ENCODE measurements at places on chromosomes 12 and 14.
A peak's percentile ranks its signal among the peaks of the same experiment; 100 is the strongest.

DNA sequence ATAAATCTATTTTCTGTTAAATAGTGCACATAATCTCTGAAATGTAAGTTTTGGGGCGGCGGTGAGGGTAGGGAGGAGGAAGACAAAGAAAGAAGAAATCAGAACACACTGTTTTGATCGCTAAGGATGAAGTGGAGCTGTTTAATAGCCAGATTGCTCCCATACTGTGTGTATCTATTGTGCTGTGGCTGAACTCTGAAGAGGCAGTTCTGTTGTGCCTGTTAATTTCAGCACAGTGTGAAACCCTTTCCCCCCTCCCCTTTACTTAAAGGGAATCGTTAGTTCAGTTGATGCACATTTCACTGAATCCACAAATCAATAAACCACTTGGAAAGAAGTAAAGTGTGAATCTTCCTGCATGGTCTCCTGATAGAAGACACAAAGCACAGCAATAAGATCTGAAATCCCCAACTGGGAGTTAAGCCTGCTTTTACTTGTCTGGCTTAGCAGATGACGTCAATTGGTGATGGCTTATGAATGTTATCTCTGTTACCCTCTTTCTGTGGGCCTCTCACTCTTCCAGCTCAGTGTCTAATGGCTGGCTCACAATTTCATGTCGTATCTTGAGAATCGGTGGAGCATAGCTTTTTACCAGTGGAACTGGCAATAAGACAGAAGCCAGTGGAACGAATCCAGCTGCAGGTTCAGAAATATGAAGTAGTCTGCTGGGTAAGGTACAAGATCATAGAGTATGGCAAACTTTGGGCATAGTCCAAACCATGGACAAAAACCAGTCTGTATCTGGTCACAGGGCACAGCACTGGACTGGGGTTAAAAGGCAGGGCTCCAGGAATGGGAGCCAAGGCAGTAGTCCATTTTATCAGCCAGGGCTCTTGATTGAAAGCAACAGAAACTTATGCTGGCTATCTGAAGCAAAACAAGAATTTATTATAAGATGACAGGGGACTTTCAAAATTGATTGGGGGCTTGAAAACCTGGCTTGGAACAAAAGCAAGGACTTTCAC is 413.5 kb upstream of the SEL1L start:
- DNase-seq = peak; percentile 52

DNA sequence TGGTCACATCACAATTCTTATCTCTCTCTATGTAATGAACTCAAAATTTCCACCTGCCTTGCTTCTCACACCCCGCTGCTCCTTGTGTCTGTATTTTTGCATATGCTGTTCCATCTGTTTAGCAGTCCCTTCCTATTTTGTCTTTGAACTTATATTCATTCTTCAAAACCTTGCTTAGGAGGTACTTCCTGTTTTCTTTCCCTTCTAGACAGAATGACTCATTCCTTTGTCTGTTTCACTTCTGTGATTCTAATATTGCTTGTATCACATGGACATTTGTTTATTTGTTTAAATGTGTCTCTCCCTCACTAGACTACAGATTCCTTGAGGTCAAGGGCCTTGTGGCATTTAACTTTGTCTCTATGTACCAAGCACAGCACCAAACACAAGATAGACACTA is 424.2 kb downstream of the ETNK1 start:
- peak; percentile 2 for DNase-seq

- peak; percentile 40 for DNase-seq
Measured at GRCh38 chr14:104967386-104968152, 10.6 kb downstream of the AHNAK2 start.

DNA sequence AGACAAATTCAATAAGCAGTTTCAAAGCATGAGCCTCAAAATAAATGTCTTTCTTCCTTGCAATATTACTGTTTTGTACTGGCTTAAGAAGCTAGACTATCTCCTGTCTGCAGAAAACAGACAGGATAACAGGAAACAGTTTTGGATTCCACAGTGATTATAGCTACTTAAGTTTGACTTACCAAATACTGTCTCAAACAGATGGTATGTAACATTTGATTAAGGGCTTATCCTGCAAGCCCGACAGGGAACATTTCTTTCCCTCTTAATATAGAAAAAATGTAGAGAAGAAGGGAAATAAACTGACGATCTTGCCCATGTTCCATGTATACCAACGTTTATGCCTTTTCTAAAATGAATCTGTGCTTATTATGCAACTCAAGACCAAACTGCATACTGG is 179.9 kb upstream of the EEA1 start:
- peak; percentile 64 for DNase-seq

Data from fibroblast of pulmonary artery (primary cell).